LNCaP clone FGC (cell line): ENCODE measurements at places on chromosomes 4 and X.

DNA sequence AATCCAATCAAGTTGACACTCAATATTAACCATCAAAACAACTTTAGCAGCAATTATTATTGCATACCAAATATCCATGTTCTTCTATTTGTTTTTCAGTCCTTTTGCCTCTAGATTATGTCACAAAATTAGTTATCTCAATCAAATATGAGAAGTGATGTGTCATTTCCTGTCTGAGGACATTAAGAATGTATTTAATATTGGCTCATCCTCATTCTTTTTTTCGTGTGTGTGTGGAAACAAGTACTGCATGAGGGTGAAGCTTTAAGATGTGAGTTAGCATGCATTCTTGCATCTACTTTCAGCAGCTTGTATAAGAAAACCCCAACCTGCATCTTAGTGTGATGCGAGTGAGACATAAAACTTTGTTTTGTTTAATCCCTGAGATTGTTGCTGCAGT, 301.4 kb downstream of the GRIA2 start:
- DNase-seq: no peak

- no peak for DNase-seq
These were observed 2108.9 kb upstream of the TENM3 start for GRCh38 chr4:180134091-180134866.

GRCh38 chrX:23952984-23953907, 45.4 kb downstream of the CXorf58 start:
- DNase-seq: no peak

- DNase-seq: no peak
These were observed at the start of gene KLHL5 for GRCh38 chr4:39062094-39062769. KLHL5 (plus strand) TSS chr4:39062232; CDS start chr4:39062653, 421 bp downstream.

GRCh38 chr4:156983366-156983765, 11.8 kb upstream of the PDGFC start:
- no peak for DNase-seq

DNA sequence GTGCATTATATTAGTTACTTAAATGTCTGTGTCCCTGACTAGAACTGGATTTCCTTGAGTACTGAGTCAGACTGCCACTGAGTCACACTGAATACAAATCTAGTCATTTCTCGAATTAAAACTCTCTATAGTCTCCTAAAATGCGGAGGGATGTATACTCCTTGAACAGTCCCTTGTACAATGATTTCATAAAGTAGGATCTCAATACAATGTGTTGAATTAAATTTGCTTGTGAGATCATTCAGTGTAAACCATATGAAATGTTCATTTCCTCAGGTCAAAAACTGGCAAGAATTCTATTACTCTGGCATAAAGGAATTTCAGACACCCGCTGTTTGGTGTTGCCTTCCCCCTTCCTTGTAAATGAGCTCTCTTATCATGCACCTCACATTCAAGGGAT, 17.5 kb upstream of the FAM241A start:
- DNase-seq: no peak

DNA sequence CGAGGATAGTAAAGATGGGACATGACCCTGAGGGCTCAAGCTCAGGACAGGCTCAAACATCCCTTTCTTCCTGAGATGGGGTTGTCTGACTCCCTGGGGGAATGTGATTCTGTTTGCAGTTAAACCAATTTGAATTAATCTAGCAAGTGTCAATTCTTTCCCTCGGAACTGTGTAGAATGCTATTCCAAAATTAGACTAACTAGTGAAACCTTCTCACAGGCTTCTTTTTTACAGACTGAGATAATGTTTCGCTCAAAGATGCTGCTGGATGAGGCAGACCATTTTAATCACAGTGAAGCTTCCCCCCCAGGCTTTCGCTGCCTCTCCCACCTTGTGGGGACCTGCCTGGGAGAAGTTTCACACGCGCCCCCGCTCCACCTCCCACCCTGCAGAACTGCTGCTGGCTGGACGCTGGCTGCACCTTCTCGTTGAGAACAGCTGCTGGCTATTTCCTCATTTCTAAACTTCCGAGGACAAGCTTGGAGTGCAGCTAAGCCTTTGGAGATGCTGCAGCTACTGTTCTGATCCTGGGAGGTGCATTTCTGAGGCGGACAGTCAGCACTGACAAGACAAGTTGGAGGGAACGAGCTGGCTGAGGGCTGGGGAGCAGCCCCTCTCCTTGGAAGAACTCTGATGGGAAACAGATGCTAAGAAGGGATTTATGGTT, 297.8 kb downstream of the RAPGEF2 start:
- DNase-seq: no peak

DNA sequence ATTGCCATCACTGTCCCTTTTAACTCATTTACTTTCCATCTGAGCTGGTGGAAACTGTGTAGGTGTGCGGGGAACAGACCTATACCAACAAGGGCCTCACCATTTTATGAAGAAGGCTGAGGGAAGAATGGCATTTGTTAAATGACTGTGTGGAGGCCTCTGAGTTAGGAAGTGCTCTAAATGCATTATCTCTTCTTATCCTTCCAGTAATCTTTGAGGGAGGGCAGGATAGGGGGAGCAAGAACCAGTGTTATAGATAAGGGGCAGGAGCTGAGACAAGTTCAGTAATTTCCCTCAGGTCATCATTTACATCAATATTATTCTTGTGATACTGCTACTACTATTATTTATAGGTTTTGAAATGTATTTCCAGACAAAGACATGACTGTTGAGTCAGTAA, 122.4 kb upstream of the PDLIM3 start:
- no peak for DNase-seq

DNA sequence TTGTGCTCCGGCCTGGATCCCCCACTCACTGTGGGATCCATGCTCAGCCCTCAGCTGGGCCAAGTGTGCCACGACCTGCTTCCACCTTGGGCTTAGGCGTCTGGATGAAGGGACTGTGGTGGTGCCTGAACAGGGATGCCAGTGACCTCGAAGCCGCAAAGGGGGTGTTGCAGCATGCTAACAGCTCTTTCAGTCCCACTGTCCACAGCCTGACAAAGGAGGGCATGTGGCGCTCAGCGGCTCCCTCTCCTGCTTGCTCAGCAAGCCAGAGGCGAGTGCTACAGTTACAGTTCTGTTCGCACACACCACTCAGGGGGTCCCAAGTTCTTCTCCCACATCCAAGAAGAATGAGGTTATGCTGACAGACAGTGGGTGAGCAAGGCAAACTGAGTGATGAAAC, 5.2 kb upstream of the IGBP1 start:
- no peak for DNase-seq

DNA sequence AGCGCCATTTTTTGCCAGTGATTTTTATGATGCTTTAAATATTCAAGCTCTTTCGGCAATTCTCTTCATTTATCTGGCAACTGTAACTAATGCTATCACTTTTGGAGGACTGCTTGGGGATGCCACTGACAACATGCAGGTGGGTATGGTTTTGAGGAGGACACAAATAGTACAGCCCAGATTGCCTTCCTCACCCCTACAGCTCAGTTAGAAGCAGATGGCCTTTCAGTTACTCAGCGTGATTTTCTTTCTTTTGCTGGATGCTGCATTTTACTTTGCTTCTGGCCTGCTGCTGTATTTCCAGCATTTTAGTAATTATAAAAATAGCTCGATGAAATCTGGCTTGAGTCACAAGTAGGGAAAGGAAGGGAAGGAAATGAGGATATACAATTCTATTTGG, 114.7 kb downstream of the SLC4A4 start:
- no peak for DNase-seq

DNA sequence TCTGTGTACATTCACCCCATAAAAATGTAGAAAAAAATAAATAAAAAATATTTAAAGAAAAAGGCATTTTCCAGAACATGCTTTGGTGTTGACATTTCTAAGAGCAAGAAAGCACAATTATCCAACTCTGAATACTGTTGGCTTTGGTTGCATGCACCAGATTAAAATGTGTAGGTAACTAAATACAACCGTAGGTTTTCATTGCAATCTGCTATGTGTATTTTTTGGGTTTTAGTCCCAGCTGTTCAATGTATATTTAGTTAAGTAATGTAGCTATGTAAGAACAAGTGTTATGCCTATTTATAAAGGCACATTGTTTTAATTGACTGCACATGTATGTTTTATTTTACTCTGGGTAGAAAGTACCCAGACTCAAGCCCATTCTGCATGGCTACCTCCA, 108.1 kb upstream of the PAQR3 start:
- DNase-seq: no peak

- no peak for DNase-seq
These were observed 78.4 kb downstream of the PWWP3B start for GRCh38 chrX:106246511-106246910.

GRCh38 chr4:108831886-108832285, 69.0 kb upstream of the ETNPPL start:
- no peak for DNase-seq

GRCh38 chrX:155188786-155189185, 27.5 kb upstream of the VBP1 start:
- no peak for DNase-seq

- no peak for DNase-seq
These were observed 11.1 kb upstream of the TMEM156 start for GRCh38 chr4:39043058-39043860.

DNA sequence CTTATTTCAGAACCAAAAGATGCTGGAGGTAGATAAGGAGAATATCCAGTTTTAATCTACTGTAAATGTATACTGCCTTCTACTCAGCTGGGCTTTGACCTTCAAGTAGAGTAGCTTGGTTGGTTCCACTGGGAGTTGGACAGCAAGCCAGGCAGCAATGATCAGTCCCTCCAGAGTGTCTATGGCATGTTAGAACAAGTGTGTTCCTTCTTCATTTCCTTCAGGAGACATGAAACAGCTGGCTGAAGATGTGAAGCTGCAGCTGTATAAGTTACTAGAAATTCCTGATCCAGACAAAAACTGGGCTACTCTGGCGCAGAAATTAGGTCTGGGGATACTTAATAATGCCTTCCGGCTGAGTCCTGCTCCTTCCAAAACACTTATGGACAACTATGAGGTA, 111.1 kb downstream of the NFKB1 start:
- DNase-seq: no peak

DNA sequence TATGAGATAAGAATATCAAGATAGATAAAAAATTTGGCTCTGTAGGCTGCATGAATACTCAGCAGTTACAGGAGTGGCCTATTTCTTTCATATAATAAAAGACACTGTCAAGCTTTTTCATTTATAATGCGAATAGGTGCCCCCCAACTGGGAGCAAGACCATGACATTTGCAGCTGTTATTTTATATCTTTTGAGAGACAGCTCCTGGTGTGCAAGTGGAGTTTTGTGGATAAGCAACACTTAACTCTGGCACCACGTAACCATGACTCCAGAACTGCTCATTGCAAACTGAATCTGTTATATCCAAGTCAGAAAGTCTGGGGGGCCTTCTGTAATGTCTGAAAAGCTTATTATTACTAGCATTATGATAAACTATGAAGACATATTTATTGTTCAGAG, 1372.4 kb downstream of the C4orf33 start:
- no peak for DNase-seq

DNA sequence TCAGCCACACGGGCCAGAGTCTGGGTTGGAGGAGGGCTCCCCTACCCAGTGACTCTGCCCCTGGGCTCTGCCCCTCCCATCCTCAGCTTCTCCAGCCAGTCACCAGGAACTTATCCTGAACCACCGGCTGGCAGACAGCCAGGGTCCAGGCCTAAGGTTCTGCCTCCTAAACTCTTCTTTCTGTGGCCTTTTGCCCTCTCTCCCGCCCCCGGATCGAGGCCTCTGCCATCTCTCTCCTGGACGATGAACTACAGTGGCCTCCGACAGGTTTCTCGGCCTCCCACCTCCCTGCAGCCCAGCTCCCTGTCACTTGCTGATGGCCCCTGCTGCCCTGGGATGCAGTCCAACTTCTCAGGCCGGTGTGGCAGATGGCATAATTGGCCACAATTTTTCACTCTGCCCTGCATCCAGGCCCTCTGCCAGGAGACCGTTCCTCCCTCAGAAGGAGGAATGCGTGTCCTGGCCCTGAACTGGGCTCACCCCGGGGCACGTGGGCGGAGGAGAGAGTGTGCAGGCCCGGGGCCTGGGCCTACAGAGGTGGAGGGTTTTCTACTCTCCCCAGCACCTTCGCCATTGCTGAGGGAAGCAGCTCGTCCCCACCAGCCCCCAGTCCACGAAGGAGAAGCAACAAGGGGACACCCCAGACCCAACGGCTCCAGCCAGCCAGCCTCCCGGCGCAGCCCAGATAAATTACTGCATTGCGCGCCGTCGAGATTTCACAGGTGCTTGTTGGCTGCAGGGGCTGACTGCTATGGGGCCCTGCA, 81.9 kb upstream of the LRPAP1 start:
- peak; percentile 47 for DNase-seq

- DNase-seq: no peak
These were observed 21.2 kb downstream of the FGFBP1 start for GRCh38 chr4:15917297-15917696.

DNA sequence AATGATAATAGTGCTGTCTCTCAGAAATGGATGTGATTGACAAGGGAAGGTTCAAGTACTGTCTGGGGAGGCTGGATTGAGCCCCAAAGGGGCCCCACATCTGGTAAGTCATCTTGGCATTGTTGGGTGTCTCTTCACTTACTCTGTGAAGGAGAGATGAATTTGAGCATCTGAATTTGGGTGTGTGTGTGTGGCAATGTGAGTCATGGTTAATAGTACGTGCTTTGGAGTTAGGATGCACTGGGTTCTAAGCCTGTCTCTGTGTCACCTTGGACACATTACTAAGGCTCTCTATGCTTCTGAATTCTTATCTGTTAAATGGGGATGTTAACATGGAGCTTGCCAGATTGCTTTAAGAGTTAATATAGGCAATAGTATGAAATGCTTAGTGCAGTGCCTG, 80.4 kb downstream of the FRAS1 start:
- no peak for DNase-seq

- DNase-seq: no peak
These were observed 2252.9 kb upstream of the AGA start for GRCh38 chr4:179695175-179695574.

DNA sequence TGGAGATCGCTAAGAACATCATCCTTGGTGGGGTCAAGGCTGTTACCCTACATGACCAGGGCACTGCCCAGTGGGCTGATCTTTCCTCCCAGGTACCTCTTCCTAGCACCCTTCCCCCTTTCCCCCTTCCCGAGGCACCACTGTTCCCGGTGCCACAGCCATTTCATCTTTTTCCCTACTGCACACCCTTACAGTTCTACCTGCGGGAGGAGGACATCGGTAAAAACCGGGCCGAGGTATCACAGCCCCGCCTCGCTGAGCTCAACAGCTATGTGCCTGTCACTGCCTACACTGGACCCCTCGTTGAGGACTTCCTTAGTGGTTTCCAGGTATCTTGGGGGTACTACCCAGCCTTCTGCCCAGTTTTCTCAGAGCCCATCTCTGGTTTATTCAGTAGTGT, 5.7 kb downstream of the UBA1 start:
- DNase-seq: no peak

- no peak for DNase-seq
These were observed 116.7 kb upstream of the TMEM164 start for GRCh38 chrX:109886122-109886761.

GRCh38 chr4:80614319-80614718, 278.8 kb downstream of the CFAP299 start:
- no peak for DNase-seq
